ENCODE measurements at places on chromosomes 12 and 14.

GRCh38 chr12:95877622-95878021, 18.9 kb downstream of the SNRPF start:
- DNase-seq = no peak

DNA sequence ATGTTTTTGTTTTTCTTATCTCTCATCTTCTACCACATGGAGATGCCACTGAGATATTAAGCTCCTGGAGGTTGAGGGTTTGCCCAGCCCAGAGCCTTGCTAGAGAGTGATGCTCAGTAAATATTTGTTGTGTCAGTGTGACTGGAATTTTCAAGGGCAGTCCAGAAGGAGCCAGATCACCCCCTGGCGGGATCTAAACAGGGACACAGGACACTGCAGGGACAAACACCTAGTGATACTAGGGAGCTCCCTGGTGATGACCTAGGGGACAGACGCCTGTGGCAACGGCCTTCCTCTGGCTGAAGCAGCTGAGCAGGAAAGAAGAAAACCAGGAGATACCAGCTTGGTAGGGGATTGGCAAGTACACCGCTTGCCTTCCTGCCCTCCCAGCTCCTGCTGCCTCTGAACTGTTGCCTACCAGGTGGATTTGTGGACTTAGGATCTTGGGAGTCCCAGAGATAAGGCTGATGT, 714.4 kb upstream of the TBX3 start:
- DNase-seq = no peak

- DNase-seq = no peak
Measured at GRCh38 chr14:84217066-84217465, 1312.9 kb upstream of the FLRT2 start.

DNA sequence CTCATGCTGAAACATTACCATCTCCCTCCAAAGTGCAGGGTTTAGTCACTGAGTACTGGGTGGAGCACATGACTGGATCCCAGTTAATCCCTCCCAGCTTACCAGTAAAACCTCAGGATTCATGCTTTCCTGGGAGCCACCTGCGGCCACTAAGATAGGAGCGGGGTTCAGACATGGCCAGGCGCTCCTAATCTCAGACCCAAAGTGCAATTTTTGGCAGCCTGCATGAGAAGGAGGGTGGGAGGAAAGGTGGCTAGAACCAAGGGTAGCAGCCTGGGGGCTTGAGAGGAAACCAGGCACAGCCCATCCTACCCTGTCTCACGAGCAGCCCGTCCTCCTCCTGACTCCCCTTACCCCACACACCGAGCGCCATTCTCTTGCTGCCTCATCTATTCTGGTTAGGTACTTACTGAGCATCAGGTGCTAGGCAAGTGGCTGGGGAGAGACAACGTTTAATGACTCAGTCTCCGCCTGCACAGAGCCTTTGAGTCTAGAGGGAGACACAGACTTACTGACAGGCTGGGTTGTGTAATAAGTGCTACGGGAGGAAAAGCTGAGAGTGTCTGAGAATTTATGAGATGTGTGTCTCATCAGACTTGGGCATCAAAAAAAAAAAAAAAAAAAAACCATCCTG, 9.9 kb downstream of the GPRC5A start:
- no peak for DNase-seq

DNA sequence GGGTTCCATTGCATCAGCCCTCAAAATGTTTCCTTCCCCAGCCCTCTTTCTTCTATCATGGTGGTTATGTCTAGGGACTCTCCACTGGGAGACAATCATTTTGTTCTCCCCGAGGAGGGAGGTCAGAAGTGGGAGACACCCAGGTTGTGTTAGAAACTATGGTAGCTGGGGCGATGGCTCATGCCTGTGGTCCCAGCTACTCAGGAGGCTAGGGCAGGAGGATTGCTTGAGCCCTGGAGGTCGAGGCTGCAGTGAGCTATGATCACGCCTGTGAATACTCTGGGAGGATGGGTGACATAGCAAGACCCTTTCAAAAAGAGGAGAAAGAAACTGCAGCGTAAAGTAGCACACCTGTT, 13.0 kb upstream of the LRRC23 start:
- DNase-seq = no peak

DNA sequence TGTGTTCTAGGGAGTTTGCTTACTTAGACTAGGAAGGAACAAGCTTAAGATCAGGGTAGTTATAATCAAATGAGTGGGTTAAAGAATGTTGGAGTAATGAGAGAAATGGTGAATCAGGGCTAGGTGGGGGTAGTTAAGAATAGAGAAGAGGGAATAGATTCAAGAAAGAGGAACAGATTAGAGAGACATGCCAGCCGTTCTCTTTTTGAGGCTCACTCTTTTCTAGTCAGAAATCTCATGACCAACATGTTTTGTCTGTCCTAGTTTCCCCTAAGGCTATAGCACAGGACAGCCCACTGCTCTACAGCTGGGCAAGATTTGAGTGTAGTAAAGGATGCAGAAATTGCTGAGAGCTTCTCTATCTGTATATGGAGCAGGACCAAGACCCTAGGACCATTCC, 258.4 kb downstream of the AKAP6 start:
- DNase-seq = no peak

GRCh38 chr12:125194163-125194773, 129.0 kb downstream of the AACS start:
- no peak for DNase-seq

DNA sequence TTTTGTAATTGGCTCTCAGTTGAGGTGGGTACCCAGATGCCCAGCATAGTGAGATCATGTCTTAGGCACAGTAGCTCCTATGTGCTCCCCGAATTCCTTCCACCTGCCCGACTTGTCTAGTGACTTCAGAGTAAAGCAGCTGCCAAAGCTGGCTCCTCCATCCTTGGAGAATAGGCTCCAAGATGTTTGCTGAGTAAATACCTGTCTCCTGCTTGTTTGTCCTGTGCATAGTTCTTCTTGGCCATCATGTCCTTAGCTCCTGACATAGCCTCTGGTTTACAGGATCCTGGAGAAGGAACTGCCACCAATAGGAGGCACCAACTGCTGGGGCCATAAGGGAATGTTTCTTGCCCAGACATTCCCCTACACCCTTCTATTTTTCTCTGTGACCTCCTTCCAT, 52.6 kb upstream of the CISTR start:
- DNase-seq = no peak

- DNase-seq = no peak
Measured at GRCh38 chr14:53541411-53541810, 388.3 kb upstream of the DDHD1 start.

DNA sequence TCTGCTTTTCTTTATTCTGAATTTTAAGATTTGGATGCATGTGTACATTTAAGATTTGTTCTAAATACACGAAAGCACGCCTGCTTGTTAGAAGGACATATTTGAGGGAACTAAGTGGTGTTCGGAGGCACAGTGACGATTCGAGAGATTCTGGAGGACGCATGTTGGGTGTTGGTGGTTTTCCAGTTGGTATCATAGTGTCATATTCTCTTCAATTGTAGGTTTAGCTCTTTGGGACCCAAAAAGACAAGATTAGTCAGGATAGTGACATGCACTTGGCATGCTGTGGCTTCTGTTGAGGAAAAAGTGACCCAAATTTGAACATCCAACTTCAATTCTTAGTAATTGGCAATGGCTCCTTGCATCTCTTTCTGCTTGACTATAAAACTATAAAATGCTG, 30.1 kb downstream of the PRKCH start:
- DNase-seq = no peak

DNA sequence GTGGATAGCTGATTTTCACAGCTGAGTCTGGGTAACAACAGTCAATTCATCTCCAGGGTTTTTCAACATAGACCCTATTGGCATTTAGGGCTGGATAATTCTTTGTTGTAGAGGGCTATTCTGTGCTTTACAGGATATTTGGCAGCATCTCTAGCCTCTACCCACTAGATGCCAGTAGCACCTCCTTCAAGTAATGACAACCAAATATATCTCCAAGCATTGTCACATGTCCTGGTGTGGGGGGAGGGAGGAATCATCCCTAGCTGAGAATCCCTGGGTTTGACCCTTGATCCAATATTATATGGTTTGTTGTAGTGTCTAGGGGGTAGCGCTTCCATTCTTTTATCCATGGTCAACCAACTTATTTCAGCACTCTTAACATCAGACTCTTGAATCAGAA, 157.2 kb downstream of the ANO4 start:
- no peak for DNase-seq

GRCh38 chr14:25122843-25123242, 72.9 kb upstream of the STXBP6 start:
- DNase-seq = no peak

- DNase-seq = no peak
Measured at GRCh38 chr12:18071336-18071735, 18.7 kb downstream of the RERGL start.

DNA sequence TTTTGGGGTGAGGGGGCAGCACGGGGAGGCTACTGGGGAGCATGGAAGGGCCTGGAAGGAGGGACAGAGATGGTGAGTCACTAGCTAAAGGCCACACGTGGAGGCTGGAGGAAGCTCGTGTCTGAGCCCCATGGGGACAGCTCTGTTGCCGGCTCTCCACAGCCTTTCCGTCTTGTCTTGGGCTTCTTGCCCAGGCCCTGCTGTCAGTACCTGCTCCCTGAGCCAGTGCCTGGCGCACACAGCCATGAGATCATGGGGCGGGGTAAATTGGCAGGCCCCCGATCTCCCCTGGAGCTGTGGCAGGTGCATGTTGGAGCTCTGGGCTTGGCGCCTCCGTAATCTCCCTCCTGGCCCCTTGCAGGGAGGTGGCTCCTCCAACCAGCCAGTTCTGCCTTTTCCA, 16.1 kb upstream of the KRT80 start:
- no peak for DNase-seq

GRCh38 chr12:20950248-20950647, 139.7 kb downstream of the SLCO1B3 start:
- DNase-seq = no peak

DNA sequence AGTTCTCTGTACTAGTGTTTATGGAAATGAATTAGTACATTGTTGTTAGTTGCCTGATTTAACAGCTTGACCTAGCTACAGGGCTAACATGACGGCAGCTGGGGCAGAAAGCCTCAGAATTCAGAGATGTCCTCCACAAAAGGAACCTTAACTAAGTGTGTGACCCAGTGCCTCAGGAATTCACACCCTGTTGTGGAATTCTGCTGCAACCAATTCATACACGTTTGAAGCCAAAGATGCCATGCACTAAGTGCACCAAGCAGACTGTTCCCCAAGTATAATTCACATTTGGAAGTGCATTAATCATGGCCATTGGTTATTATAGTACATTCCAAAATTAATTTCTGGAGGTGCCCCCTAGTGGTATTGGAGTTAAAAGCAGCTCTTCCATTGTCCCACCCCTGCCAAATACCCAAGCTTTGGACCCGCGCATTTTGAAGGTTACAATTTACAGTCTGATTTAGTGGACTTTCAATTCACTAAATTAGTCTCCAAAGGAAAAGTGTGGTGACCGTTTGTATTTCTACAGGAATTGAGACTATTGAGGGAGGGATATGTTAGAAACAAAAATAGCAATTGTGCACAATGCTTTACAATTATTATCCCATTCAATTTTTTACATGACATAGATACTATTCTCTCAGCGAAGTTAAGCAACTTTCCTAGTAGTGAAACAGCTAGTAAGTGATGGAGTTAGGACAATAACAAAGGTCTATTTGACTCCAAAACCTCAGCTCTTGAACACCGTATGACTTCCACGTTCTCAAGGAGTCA, 85.9 kb downstream of the PAX9 start:
- DNase-seq = no peak

DNA sequence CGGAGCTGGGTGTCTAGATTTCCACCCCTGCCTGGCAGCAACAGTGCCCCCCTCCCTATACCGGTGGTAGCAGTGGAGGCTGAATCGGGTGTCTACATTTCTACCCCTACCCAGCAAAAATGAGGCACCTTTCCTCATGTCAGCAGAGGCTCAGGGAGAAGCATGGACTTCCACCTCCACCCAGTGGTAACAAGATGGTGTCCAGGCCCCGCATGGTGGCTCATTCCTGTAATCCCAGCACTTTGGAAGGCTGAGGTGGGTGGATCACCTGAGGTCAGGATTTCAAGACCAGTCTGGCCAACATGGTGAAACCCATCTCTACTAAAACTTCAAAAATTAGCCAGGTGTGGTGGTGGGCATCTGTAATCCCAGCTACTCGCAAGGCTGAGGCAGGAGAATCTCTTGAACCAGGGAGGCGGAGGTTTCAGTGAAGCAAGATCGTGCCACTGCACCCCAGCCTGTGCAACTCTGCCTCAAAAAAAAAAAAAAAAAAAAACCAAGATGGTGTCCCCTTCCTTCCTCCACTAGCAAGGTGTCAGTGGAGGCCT, 35.5 kb upstream of the OR5AU1 start:
- no peak for DNase-seq

Measured in anterior cingulate cortex (tissue), 58 donors.